D721Med (cell line): ENCODE measurements at places on chromosomes 4 and X.

DNA sequence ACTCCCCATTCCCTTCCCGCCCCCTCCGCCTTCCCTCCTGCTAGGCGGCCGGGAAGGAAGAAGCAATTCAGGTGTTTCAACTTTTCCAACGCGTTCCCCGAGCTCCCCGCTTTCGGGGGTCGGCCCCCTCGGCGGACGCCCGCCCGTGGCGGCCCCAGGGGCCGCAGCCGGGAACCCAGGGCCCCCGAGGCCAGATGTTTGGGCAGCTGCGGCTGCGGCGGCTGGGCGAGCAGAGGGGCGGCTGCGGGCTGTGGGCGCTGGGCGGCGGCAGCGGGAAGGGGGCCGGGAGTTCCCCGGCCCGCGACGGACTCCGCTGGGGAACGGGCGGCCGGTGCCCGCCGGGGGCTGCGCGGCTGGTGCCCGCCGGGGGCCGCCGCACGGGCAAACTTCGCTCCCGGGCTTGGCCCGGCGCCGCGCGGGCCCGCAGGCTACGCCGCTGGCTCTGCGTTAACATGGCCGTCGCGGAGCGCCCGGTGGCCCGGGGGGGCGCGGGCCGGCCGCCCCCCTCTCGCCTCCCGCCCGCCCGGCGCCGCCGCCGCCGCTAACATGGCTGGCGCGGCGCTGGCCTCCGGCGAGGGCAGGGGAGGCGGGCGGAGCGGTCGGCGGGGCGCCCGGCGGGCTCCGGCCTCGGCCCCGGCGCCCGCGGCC, 510 bp downstream of the HMGB3 start:
- DNase-seq: no peak

DNA sequence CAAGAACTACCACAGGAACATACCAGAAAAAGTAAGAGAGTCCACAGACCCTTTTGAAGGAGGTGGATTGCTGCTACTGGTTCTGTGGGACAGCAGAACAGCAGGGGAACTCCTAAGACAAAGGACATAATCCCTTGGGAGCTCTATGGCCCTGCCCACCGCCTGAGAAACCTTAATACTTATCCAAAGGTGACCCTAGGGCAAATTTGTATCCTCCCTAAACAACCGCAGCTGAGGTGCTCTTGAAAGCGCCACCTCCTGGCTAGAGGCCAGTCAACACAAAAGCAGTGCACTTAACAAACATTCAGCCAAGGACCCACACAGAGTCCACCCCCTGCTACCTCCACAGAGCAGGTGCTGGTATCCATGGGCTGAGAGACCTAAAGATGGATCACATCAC, 136.8 kb downstream of the ADAM29 start:
- no peak for DNase-seq

DNA sequence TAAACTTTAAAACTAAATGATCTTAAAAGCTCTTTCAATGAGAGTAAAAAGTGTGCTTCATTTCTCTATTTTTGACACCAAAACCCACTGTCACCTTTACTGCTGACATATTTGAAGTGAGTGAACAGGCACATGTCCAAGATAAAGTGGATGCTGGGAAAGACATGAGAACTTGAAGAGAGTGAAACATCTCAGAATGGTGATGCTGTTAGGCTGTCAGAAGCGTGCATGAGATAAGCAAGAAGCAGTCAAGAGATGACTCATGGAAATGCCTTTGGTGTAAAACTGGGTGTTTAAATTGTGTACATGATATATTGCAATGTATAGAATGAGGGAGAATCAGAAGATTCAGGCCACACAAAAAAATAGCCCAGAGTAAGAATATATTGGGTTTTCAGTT, 21.8 kb upstream of the GBA3 start:
- no peak for DNase-seq

DNA sequence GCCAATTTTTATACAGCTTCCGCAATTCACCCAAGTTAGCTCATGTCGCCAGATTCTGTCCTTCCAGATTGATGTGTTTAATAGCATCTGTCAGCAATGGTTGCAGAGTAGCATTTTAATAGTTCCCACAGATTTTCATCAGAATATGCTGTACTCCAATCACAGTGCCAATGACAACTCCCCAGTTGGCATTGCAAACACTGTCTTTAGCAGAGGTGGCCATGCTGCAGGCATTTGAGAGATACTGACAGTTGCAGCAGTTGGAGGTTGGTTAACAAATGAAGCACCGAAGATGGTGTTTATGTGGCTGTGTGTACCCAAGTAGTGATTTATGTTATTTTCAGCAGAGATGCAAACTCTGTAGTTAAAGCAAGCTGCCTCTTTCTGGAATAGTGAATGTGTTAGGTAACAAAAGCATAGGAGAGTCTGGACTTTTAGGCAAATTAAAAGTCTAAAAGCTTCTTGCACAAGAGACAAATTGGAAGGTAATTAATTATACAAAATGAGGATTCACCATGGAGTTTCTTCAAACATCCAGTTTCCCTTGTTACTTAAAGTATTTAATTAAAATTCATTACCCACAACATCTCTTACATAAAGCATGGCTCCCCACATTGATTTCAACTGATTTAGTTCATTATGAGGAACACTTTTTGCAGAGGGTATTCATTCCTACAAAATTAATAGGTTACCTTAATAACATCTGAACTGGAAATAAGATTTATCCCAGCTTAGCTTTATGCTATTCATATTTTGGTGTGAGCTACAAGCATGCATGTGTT, 65.2 kb downstream of the PARM1 start:
- no peak for DNase-seq

GRCh38 chr4:78131403-78131802, 74.3 kb downstream of the FRAS1 start:
- DNase-seq: no peak

GRCh38 chrX:1394731-1395501, 3.0 kb upstream of the SLC25A6 start:
- no peak for DNase-seq

GRCh38 chr4:117965622-117966021, 68.7 kb upstream of the NDST3 start:
- DNase-seq: no peak

- no peak for DNase-seq
Measured at GRCh38 chr4:11623726-11624037, 195.0 kb upstream of the HS3ST1 start.

GRCh38 chr4:29536745-29537144, 1183.4 kb upstream of the PCDH7 start:
- no peak for DNase-seq

DNA sequence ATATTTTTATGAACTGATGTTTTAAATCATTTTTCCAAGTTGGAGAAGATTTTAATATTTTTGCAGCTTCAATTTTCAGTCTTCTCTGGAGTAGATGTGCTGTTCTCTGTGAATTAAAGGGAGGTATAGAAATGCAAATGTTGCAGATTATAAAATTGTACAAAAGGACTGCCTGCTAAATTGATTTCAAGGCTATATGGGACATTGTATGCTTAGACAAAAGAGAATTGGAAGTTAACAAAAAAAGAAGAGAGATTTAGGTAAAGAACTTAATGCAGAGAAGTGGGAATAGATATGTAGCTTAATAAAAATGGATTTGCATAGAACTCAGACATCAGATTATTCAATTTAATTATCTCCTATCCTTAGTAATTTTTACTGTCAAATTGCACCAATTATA, 403.3 kb downstream of the ZIC3 start:
- DNase-seq: no peak

GRCh38 chr4:11514003-11514402, 85.3 kb upstream of the HS3ST1 start:
- DNase-seq: no peak

DNA sequence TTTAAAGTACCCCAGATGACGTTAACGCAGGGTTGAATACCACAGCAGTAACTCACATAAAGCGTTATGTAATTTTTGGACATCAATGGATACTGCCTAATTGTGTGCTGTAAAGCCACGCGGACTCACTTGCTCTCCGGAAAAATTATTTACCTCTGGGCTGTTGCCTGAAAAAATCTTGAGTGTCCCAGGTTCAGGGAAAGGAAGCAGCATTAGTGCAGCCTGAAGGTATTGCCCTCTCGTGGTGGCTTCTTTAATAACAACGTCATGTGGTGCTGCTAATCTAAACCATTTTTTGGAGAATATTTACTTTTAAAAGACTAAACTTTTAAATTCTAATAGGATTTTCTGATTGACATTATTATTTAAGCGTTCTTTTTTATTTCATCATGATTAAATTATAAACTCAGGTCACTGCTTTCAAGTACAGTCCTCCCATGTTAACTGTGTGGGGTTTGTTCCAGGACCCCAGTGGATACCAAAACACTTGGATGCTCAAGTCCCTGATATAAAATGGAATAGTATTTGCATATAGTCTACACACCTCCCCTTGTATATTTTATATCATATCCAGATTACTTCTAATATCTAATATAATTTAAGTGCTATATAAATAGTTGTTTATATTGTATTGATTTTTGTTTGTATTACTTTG, 384.8 kb downstream of the FAM133A start:
- DNase-seq: no peak

GRCh38 chr4:56302760-56303159, 84.5 kb downstream of the AASDH start:
- DNase-seq: no peak

DNA sequence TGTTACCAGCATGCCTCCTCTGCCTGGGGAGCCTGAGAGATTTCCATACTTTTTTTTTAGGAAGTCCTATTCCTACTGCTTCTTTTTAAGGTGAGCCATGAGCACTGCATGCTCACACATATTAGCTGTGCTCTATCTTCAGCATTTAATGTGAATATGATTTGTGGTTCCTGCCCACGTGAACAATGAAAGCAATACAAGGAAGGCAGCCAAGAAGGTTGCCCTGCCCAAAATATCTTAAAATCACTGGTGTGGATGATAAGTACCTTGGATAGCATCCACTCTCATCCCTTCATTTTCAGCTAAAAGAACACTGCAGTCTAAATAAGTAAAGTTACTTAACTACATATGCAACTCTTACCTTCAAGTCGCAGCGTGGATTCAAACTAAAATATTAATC, 607.5 kb downstream of the PACRGL start:
- DNase-seq: no peak

DNA sequence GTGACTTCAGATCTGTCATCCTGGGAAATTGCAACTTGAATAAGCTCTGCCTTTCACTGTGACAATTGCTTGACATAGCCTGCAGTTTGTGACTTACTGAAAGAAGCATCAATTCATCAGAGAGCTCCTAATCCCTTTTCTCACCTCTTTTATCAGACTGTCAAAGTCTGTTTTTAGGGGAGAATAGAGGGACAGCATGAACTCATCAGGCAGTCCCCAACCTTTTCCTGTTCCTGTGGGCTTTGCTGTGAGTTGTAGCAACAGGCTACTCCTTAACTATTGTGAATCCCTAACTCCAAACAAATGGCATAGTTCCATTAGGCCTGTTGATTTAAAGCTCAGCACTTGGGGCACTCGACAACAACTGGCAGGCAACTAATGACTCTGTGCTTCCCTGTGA, 64.9 kb downstream of the DOCK11 start:
- no peak for DNase-seq
